ENCODE measurements at places on chromosomes 16 and 17.

GRCh38 chr16:1701216-1701878 lies 4.6 kb upstream of the MAPK8IP3 start:
- DNase-seq = no peak

- DNase-seq = no peak
Measured at GRCh38 chr17:77542011-77542410, 401.2 kb downstream of the SEC14L1 start.

DNA sequence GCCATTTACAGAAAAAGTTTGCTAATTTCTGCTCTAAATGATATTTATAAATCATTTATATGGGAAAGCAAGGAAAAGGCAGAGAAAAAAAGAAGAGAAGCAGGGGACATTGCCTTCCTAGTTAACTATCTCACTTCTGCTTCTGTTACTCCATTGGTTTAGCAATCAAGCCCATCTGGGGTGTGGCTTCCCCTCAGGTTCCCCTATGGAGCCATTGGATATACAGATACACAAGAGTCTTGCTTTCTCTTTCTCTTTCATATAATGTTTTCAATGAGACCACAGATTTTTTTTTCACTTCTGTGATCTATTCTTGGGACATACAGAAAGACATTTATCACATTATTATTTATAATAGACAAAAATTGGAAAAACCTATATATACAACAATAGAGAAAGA lies 105.6 kb upstream of the TOM1L1 start:
- no peak for DNase-seq

DNA sequence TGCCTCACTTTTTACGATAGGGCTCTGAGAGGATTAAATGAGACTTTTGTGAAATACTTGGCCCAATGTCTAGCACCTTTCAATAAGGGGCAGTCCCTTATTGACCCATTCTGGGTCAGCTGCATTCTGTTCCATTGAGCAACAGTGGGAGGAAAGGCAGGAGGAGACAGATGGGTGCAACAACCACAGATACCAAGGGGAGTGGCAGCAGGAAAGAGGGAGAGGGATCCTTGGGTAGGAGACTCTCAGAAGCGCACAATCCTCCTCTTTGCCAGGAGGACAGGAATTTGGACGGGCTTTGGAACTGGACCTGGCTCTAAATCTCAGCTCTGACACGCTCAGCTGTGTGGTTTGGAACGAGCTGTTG lies 3.5 kb downstream of the PIPOX start:
- no peak for DNase-seq

GRCh38 chr17:49952912-49953497 lies 16.0 kb upstream of the DLX4 start:
- DNase-seq = no peak

GRCh38 chr16:65662256-65662655 lies 540.4 kb upstream of the CDH11 start:
- DNase-seq = no peak

DNA sequence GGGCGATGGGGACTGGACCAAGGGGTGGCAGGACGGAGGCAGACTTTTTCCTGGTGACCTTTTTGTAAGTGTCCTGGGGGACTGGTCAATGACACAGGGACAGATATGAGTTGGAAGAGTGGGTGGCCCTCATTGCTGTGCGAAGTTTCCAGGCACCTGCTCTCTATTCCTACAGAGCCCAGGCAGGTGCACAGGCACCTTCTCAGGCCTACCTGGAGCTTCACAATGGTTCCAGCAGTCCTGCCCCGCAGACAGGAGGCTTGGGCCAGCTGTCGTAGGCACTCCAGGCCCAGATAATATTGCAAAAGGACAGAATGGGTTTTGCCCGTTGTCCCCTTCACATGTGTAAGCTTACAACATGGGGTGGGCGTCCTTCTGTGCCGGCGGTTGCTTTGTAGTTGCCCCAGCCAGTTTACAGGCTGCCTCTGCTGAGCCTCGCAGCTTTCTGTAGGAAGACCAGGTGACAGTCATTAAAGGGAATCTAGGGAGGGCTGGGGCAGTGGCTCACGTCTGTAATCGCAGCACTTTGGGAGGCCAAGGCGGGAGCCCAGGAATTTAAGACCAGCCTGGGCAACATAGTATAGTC lies 84.3 kb downstream of the ARHGAP23 start:
- DNase-seq = no peak

- no peak for DNase-seq
Measured at GRCh38 chr16:2799205-2799858, 1.1 kb downstream of the PRSS41 start.

GRCh38 chr17:81828656-81829055 lies 4.4 kb downstream of the MCRIP1 start:
- no peak for DNase-seq

GRCh38 chr17:8190506-8190905 lies 526 bp upstream of the BORCS6 start:
- DNase-seq = no peak

- DNase-seq = no peak
Measured at GRCh38 chr16:72783716-72784318, 264.1 kb downstream of the ZFHX3 start.

GRCh38 chr17:44781551-44782325 lies 22.9 kb downstream of the ADAM11 start:
- no peak for DNase-seq

DNA sequence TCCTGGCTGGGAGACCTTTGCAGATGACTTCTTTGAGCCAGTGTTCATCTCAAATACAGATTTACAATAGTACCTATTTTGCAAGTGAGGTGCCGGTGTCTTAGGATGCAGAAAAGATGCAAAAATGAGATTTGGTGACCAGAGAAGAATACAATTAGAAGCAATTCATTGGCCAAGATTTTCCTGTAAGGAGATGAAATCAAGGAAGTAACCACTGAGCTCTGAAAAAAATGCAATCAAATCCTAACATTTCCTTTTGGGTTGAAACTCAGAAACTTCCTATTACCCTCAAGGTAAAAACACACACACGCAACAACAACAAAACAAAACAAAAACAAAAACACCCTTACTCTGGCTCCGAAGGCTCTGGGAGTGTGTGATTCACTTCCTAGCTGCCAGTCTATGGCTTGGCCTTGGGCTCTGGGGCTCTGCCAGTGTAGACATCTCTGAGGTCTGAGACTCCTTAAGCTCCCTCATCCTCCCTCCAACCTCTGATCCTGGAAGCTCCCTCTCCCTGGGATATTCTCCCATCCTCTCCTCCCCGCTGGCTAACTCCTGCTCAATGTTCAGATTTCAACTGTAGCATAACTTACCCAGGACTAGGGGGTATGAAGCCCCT lies 16.8 kb upstream of the MT4 start:
- no peak for DNase-seq

DNA sequence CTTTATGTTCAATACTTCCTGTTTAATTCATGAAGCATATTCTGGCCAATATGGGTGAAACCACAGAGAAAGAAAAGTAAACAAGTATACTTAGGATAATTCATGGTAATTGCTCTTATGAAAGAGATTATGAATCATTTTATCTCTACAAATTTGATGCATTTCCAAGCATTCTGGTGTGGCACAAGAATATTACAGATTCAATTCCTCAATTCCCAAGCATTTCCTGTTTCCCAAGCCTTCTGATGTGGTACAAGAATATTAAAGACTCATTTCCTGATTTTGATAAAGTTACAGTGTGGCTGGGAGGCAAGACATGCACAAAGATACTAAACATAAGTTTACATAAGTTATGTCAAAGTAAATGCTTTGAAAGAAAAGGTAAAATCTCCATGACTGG lies 126.1 kb upstream of the NUDT7 start:
- DNase-seq = no peak

- DNase-seq = no peak
Measured at GRCh38 chr17:47218896-47219430, 9.8 kb downstream of the MYL4 start.

DNA sequence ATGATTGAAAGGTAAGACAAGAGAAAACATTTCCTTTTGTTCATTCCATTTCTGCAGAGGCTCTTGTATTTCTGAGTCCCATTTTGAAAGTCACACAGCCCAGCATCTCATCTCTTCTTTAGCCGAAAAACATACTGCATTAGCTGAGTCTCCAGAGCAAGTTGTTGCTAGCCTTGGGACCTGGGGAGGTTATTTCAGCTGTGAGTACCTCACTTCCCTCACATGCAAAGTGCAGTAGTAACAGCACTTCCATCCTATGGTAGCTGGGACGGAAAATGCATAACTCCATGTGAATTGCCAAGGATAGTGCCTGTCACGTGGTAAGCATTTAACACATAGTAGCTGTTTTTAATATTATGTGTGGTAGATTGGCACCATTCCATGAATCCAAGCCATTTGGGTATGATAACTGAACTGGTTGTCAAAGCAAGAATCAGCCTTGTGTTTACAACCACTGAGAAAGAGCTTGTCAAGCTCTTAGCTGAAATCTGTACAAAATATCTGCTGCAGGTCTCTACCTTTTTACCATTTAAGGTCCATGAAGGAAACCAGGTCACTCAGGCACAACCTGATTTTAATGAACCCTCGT lies 345.7 kb downstream of the CDH13 start:
- DNase-seq = no peak

DNA sequence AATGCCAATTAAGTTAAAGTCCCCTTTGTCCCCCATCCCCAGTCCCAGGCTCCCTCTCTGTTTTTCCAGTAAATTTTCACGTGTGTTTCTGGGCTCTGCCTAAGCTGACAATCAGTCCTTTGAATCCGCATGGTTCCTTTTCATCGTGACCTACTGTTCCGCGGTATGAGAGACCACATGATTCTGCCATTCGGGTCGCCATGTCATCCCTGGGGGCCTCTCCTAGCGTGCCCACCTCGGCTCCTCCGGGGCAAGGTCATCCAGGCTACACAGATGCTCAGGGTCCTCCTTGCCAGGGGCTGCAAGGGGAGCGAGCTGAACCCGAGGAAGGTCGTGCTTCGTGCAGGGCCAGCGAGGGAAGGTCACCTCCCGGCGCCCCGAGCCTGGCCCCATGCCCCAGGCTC lies 157.6 kb downstream of the RAB11FIP4 start:
- DNase-seq = no peak

DNA sequence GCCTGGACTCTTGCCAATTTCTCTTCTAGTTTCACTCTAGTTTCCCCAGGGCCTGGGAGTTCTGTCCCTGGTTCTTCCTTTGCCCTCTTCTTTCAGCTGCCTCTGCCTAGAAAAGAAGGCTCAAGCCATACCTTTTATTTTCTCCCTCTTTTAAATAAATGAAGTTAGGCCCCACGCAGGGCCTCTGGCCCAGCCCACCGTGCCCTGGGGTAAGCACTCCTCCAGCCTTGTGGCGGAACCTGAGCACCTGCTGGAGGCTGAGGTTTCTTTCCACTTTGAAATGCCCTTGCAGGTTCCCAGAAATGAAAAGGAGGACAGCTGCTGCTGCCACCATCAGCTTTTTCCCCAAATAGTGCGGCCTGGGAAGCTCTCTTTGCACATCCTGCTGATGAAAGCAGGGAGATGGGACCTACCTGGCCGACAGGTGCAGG lies 139.4 kb downstream of the CCDC182 start:
- no peak for DNase-seq

GRCh38 chr16:51050377-51050706 lies 100.7 kb downstream of the SALL1 start:
- no peak for DNase-seq

GRCh38 chr16:11092788-11093571 lies 148.6 kb downstream of the CLEC16A start:
- DNase-seq = no peak

DNA sequence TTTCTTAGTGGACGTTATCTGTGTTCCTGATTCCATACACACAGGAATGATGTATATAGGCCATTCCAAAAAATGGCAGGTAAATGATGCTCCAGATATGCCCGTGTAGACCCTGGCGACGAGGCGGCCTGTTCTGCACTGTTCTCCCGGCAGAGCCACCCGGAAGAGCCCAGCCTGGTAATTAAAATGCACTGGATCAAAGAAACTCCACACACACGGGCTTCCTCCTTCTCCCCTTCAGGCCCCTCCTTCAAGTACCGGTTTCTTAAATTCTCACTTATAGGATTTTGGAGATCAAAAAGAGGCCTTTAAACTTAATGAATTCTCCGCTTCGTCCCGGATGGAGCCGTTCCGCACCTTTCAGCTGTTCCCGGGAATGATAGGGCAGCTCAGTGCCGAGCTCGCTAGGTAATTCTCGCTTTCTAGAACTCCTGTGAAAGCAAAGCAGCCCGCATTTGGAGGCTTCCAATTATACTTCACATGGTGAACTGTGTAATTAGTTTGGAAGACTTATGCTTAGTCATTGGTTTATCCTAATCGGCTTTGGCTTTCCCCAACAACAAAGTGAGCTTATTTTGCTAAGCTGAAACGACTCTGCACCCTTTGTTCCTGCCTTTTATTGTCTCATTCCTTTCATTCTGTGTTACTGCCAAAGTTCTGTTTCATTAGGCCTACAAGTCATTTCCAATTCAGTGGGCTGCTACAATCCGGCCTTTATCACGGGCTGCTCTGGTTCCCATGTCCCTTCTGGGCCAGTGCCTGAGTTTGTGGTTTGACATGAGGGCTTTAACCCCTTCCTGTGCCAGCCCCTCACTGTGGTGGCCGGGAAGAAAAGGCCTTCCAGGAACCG lies 150.0 kb downstream of the MSI2 start:
- DNase-seq = no peak

DNA sequence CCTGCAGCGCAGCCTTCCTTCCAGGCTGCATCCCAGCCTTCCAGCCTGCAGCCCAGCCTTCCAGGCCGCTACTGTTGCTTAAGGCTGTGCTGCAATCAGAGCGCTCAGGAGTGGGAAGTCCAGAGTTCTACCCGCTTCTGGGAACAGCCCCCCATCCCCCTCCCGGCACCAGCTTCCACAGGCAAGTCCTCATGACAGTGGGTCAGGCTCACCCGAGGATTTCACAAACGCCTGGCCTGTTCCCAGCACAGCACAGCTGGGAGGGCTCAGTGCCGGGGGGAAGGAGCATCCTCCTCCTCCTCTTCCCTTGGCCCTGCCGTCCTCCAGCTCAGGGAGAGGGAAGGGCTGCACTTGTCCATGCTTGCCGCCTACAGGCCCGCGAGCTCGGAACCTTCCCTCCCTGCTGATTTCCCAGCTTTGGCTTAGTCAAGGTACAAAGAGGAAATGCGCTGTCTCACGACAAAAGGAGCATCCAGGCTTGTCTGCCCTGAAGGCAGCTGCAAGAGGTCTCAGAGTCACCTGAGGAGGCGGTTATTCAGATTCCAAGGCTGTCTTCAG lies 8.3 kb downstream of the SOCS3 start:
- DNase-seq = no peak

GRCh38 chr16:73050201-73051099 lies 2.5 kb upstream of the ZFHX3 start:
- no peak for DNase-seq

DNA sequence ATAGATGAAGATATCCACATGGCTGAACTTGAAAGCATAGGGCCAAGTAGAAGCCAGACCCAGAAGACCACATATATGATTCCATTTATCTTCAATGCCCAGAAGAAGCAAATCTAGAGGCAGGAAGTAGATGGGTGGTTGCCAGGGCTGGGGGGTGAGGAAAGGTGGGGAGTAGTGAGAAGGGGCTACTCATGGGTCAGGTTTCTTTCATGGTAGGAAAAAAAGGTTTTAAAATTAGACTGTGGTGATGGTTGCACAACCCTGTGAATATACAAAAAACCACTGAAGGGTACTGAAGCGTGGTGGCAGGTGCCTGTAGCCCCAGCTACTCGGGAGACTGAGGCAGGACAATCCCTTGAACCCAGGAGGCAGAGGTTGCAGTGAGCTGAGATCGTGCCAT lies 5.4 kb downstream of the CD2BP2 start:
- DNase-seq = no peak

GRCh38 chr17:49582789-49583188 lies 7.1 kb downstream of the NXPH3 start:
- no peak for DNase-seq

GRCh38 chr17:69734656-69735055 lies 320.2 kb downstream of the MAP2K6 start:
- DNase-seq = no peak

- DNase-seq = no peak
Measured at GRCh38 chr17:73249700-73250099, 12.0 kb downstream of the CPSF4L start.

GRCh38 chr16:26658486-26658885 lies 408.2 kb upstream of the C16orf82 start:
- no peak for DNase-seq
